Mammary epithelial cell (primary cell): ENCODE measurements at places on chromosomes 3 and 15. TPM values are rescaled to one million over a fixed set of nuclear protein-coding genes. Genes with fewer than 3 reads are reported as not detected.

The KY gene
- 0.03 TPM for polyA plus RNA-seq

The CCDC33 gene
- 0.20 TPM for polyA plus RNA-seq

The USP8 gene
- 29.2 TPM for polyA plus RNA-seq

The C3orf38 gene
- polyA plus RNA-seq, result 9.0 TPM

The STRA6 gene
- polyA plus RNA-seq, result 0.15 TPM

The ATP2B2 gene
- not detected for polyA plus RNA-seq

The COL6A5 gene
- polyA plus RNA-seq, result not detected

The THRB gene
- 4.0 TPM for polyA plus RNA-seq

The LEKR1 gene
- 0.03 TPM for polyA plus RNA-seq
